Esophagus mucosa (tissue), 1 donor: ENCODE measurements at places on chromosomes 5 and 9. TPM values are rescaled to one million over a fixed set of nuclear protein-coding genes. Genes with fewer than 3 reads are reported as not detected.

GRCh38 chr5:169178754-169179153 lies 122.2 kb downstream of the SLIT3 start:
- no peak for ATAC-seq

FOXD4L4 gene
- 0.52 TPM for total RNA-seq

GRCh38 chr5:14547666-14548065 lies 33.9 kb upstream of the OTULINL start:
- no peak for ATAC-seq

GRCh38 chr9:114261026-114261425 lies 61.9 kb upstream of the ORM1 start:
- no peak for ATAC-seq

TAF11L2 gene
- not detected for total RNA-seq

DNA sequence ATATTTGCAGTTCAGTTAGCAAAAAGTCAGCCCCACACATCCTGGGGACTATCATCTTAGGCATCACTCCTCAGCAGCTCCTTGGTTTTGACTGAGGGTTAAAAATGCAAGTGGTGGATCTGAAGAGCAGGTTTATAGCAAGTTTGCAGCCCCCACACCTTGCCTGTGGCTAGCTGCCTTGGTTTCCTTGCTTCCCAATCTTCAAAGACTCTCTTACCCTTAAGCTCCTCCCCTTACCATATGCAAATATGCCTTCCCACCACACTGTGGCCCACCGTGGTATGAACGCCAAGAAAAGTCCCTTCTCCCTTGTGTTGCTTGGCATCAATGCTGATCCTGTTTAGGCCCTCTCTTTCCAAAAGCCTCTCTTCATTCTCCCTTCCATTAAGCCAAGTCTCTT lies 45.0 kb upstream of the AGXT2 start:
- no peak for ATAC-seq

KIF20A gene
- 21.2 TPM for total RNA-seq

TOR4A gene
- 15.4 TPM for total RNA-seq

DNA sequence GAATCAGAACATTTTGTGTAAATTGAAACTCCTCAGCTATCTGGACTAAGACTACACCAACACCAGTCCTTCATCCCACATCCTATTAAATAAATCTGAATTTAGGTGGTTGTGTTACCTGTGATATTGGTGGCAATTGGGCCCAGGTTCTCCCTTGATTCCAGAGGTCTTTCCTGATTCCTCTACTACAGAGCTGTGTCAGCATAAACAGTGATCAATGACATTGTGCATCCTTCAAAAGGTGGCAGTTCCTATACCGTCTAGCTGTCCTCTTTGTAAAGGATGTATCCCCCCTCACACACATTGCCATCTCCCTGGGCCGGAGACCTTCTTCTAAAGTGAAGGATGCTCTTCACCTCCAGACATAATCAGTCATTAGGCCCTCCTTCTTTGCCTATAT lies 239.2 kb downstream of the FAM114A2 start:
- ATAC-seq = no peak

DNA sequence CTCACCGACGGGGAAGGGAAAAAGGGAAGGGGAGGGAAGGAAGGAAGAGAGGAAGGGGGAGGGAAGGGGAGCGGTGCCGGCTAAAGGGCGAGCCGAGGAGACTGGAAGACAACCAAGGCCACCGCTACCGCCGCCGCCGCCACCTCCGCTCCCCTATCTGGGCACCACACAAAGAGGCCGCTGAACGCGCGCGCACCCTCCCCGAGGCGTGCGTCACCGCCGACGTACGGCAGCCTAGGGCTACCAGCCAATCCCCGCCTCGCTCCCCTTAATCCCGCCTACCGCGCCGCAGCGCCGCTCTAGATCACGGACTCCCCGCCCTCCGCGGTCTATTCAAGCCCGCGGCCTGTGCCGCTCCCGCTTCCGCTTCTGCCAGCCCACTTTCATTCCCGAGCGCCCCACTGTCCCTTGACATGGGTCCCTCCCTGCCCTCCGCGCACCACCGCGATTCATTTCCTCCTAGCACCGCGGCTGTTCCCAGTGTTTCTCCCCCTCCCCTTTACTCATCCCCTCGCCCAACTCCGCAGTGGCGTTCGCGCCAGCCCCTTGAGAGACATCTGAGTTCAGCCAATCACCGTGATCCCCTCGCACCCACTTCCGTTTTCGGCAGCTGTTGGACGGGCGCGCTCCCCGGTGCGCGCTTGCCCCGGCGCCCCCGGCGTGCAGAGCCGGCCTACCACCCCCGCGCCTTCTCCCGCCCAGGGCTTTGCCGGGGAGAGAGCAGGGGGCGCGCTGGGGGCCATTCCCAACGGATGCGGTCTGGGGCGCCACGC lies at the start of gene HNRNPA0:
Gene HNRNPA0, minus strand, starts transcription at position 176 of the 773 bp plus-strand sequence. CDS start 297 bp downstream, outside the sequence.
- ATAC-seq = peak; percentile 97

MZB1 gene
- 3.3 TPM for total RNA-seq

DNA sequence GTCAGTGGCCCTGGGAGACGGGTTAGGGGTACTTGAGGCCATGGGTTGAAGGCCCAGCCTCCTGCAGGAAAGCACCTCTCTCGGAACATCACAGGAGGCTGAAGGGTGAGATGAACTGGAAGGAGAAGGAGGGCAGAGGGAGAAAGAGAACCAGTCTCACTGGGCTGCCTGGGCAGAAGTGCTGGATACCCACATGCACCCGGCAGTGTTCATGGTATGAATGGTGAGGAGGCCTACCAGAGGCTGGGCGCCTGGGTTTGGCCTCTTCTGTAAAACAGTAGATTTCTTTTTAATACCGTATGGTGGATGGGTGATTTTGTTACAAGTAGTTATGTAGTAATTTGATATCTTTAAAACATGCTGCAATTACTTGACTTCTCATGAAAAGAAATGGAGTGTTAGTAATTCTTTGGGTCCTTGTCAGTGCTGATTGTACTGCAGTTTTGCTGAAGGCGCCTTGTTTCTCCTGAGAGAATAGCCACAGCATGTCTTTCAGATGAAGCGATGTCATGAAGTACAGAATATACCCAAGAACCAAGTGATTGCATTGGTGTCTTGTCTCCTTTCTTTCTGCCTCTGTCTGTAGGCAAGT lies 258.6 kb downstream of the FANCC start:
- peak; percentile 19 for ATAC-seq

ZBTB6 gene
- total RNA-seq = 4.1 TPM

GRCh38 chr9:131142160-131142559 lies 16.8 kb downstream of the NUP214 start:
- ATAC-seq = no peak

- no peak for ATAC-seq
These were observed 279.9 kb upstream of the CD180 start for GRCh38 chr5:67476531-67476930.

NEUROG1 gene
- total RNA-seq = not detected

MYMK gene
- not detected for total RNA-seq

- no peak for ATAC-seq
These were observed 17.8 kb downstream of the SH3TC2 start for GRCh38 chr5:149045089-149045460.

ZNF189 gene
- total RNA-seq = 5.1 TPM

C9orf40 gene
- total RNA-seq = 3.7 TPM
